ENCODE measurements at places on chromosomes 11 and 22.

- DNase-seq = no peak
These were observed 135.6 kb downstream of the SBF2 start for GRCh38 chr11:10158461-10158860.

- no peak for DNase-seq
These were observed 58.6 kb upstream of the MPEG1 start for GRCh38 chr11:59271247-59271755.

DNA sequence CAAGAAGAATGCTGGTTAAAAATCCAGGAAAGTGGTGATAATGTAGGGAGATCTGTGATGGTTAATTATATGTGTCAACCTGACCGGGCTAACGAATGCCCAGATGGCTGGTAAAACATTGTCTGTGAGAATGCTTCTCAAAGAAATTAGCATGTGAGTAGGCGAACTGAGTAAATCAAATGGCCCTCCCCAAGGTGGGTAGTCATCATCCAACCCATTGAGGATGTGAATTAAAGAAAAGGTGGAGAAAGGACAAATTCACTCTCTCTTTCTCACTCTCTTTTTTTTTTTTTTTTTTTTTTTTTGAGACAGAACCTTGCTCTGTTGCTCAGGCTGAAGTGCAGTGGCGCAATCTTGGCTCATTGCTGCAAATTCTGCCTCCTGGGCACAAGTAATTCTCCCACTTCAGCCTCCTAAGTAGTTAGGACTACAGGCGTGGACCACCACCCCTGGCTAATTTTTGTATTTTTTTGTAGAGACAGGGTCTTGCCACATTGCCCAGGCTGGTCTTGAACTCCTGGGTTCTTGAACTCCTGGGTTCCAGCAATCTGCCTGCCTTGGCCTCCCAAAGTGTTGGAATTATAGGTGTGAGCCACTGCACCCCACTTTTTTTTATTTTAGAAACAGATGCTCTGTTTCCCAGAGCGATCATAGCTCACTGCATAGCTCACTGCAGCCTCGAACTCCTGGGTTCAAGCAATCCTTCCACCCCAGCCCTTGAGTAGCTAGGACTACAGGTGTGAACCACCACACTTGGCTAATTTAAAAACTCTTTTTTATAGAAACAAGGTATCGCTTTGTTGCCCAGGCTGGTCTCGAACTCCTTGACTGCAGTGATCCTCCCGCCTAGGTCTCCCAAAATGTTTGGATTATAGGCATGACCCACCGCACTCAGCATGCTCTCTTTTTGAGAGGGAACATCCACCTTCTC, 22.0 kb upstream of the P2RY6 start:
- DNase-seq = no peak

GRCh38 chr11:111395081-111395480, 16.0 kb upstream of the POU2AF1 start:
- DNase-seq = no peak

DNA sequence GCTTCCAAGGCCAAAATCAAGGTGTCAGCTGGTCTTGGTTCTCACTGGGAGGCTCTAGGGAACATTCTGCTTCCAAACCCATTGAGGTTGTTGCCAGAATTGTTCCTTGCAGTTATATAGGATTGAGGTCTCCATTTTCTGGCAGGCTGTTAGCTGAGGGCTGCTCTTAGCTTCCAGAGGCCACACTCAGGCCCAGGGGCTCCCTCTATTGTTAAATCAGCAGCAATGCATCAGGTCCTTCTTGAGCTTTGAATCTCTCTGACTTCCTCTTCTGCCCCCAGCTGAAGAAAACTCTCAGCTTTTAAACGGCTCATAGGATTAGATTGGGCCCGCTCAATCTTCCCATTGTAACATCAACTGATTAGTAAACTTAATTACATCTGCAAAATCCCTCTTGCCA, 39.3 kb upstream of the BSX start:
- no peak for DNase-seq

DNA sequence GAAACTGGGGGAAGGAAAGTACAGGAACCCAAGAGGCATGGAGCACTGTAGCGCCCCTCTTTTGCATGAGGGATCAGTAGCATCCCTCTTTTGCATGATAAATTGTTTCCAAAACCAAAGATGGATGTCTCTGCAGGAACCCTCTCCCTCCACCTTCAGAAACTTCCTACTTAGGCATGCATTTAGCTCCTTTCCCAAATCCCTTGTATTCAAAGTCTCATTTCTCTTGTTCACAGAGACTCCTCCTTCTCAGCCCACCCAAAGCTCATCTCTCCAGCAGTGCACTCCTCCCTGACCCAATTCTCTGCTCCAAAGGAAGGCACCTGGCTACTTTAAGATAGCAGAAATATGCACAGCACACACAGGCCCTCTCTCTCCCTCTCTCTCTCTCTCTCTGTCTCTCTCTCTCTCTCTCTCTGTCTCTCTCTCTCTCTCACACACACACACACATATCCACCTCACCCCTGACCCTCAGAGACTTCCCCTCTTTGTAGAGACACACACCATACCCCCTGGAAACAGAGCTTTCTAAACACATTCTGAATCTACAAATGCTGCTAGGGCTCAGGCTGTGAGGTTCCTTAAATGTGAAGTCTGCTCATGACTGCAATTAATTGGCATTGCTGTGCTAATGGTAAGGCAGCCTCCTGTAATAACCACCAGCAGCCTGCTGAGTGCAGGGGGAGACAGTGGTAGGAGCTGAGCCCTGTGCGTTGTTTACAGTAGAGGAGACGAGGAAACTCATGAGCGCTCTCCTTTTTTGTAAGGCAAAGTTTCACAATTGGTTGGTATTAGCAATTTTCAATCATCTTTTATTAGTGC, 519.6 kb downstream of the NTM start:
- no peak for DNase-seq

DNA sequence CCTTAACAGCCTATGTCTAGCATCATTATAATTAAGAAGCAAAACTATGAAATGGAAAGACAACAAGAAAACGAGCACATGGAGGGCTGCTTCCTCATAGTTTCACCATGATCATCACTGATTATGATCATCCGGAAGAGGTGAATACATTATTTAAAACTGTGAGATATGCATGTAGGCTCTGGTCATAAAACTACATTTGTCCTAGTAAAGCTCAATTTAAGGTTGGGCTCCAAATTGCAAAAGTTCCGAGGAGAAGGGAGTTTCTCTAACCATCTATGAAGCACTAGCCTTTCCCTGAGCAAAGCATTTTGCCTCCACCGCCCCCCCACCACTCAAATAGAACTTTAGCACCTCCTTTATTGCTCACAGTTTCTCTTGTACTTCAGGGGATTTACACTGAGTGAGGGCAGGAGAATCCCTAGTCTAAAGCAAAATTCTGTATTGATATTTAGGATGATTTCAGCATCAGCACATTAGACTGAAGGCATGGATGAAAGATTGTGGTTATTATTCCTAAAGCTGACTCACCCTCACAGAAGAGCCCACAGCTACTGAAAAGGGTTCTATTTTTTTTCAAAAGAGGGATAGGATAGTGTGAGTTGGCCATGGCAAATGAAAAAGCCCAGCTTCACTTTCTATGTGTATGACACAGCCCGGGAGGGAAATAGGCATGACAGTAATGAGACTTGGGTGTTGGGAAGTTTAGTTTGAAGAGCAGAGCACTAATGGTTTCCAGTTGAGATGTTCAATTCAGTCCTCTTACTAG, 203.4 kb downstream of the CADM1 start:
- no peak for DNase-seq

GRCh38 chr11:1082728-1083620, 8.3 kb downstream of the MUC2 start:
- DNase-seq = no peak

- DNase-seq = no peak
These were observed 175.7 kb upstream of the TTC12 start for GRCh38 chr11:113138731-113139130.

- no peak for DNase-seq
These were observed 83.7 kb upstream of the GNAZ start for GRCh38 chr22:22986640-22987039.

DNA sequence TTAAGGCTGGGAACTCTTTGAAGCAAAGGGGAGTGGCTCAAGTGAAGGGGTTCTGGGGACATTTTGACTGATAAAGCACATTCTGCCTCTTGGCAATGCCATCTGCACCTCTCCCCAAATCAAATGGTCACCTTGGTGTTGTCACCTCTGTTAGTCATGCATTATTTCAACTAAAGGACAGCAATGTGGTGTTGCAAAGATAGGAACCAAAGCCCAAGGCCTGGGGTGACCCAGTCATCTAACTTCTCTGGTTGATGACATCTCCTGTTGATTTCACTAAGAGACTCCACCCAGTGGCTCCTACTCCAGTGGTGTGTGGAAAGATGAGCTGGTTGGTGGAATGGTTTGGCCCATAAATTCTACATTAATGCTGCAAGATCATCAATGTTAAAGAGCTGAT, 7.8 kb upstream of the MS4A1 start:
- DNase-seq = no peak

- DNase-seq = no peak
These were observed 122.9 kb downstream of the DCDC1 start for GRCh38 chr11:31246451-31247165.

- no peak for DNase-seq
These were observed 105.1 kb downstream of the RRAS2 start for GRCh38 chr11:14253840-14254239.

DNA sequence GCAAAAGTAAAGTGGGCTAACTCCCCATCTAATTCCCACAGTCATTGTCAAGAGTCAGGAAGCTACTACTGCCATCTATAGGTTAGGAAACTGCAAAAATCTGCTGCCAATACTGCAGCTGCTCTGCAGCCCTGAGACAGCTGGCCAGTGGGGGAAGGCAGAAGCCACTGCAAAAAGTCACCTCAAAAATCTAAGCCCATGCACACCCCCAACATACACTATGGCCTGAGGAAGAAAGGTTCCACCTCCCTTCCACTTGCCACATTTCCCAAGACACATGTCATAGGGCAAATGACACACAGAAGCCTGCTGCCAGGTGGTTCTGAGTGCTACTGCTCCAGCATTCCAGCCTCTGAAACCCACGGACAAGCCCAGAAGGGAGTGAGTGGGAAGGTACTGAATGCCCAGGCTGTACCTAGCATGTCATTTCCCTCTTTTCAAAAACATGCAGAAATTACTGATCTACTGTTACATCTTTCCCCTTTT, 36.9 kb downstream of the DGCR2 start:
- no peak for DNase-seq

DNA sequence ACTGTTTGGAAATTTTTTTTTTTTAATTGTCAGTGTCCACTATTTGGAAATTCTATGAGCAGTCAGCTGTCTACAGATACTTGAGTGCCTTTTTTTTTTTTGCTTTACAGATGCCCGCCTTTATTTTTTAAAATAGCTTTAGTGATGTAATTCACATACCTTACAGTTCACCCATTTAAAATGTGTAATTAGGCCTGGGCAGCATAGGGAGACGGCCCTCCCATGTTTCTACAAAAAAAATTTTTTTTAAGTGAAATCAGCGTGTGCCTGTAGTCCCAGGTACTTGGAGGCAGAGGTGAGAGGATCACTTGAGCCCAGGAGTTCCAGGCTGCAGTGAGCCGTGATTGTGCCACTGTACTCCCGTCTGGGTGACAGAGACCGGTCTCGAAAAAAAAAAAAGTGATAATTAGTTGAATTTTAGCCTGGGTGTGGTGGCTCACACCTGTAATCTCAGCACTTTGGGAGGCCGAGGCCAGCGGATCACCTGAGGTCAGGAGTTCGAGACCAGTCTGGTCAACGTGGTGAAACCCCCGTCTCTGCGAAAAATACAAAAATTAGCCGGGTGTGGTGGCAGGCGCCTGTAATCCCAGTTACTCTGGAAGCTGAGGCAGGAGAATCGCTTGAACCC, 1.5 kb downstream of the ZNF143 start:
- DNase-seq = no peak

GRCh38 chr22:19705181-19705934, 8.9 kb upstream of the SEPTIN5 start:
- DNase-seq = no peak

DNA sequence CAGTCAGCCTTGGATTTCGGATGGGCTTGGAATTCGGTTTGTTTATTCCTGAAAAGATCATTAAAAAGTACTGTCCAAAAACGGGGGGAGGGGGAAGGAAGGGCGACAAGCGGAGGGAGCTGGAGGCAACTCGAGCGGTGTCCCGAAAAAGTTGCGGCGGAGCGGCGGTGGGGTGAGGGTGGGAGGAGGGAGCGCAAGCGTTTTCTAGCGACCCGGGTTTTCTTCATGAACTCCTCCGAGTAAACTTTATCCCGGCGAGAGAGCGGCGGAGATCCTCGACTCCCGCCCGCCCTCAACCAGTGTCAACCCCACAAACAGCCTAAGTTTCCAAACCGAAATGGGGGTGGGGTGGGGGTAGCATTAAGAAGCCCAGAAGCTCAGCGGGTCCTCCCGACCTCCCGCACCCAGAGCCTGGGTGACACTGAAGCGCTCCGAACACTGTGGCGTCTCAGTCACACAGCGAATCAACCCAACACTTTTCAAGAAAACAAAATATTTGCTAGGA, 133.0 kb upstream of the C11orf58 start:
- DNase-seq = no peak

DNA sequence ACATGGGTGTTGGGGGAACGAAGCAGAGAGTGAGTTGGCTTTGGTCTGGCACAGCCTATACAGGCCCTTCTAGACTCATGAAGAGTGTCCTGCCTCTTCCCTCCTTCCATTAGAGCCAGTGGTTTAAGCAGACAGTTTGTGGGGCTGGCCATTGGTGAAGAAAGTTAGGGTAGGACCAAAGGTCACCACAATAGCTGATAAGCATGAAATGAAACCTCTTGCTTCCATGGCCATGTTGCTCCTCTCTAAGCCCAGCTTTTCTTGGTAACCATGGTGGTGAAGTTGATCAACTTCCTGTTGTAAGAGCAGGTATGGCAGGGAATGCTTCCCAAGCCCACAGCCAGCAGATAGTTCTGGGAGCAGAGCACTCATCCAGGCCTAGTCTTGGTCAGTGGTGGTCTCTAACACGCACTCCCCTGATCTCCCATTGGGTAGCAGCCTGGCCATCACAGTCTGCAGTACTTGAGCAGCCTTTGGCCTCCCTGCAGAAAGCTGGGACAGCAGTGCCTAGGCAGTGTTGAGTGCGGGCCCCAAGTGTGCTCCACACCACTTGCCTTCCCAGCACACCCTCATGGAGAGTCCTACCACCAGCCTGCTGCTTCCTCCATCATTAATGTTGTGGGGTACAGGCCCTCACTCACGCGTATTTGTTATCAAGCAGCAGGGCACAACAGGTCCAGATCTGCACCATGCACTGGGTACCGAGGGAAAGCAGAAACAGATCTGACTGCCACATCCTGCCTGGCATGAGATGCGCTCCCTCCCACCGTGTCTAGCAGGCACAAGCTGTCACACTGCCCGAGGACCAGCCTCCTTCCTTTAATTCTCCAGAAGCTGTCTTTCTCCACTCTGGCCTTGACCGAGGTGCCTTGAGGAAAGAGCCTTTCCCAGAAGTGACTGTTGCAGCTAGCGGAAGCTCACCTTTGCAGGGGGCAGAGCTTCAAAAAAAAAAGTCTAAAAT, 65.8 kb upstream of the SUSD2 start:
- DNase-seq = no peak

- DNase-seq = no peak
These were observed 536.6 kb downstream of the SOX6 start for GRCh38 chr11:15819679-15820286.
